ENCODE measurements at places on chromosomes 16 and 17.

GRCh38 chr16:13969711-13970110 lies 49.8 kb downstream of the ERCC4 start:
- no peak for DNase-seq

- no peak for DNase-seq
These were observed 1.4 kb downstream of the NOTUM start for GRCh38 chr17:81959362-81960129.

GRCh38 chr16:86992587-86992986 lies 324.6 kb downstream of the C16orf95 start:
- DNase-seq: no peak

DNA sequence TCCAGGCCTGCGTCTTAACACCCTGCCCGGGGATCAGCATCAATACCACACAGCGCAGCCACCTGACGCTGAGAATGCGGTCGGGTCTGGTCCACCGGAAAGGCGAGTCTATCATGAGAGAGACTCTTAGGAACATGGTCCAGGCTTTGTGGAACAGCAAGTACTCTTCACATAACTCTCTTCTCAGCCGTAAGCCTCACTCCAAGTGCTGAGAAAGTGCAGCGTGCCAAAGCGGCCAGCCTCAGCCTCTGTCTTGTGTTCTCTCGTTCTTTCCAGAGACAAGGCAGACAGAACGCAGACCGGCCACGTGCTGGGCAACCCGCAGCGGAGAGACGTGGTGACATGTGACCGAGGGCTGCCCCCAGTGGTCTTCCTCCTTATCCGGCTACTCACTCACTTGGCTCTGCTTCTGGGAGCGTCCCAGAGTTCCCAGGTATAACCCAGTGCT lies 34.4 kb upstream of the ENDOV start:
- no peak for DNase-seq

DNA sequence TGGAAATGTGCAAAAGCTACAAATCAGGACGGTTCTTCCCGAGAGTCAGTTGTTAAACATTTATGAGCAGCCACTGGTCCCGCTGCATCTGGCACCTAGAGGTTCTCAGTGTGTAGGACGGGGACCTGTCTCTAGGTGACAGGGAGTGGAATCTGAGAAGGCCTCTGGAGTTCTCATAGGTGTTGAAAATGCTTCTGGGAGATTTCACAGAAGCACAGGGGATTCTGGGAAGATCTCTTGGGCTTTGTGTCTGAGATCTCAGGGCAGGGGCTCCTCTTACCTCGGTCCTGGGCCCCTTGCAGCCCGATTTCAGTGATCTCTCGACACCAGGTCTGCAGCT lies 8.9 kb downstream of the ALOX15 start:
- DNase-seq: no peak

- no peak for DNase-seq
These were observed 4.1 kb downstream of the GRIN2A start for GRCh38 chr16:10178080-10178479.

GRCh38 chr16:50338371-50339231 lies 30.2 kb downstream of the BRD7 start:
- DNase-seq: no peak

DNA sequence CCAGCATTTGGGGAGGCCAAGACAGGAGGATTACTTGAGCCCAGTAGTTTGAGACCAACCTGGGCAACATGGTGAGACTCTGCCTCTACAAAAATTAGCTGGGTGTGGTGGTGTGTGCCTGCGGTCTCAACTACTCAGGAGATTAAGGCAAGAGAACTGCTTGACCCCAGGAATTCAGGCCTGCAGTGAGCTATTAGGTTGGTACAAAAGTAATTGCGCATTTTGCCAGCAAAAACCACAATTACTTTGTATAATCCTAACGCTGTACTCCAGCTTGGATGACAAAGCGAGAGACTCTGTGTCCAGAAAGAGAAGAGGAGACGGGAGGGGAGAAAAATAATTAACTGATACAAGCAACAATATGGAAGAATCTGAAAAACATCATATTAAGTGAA lies 32.7 kb downstream of the YWHAE start:
- no peak for DNase-seq

DNA sequence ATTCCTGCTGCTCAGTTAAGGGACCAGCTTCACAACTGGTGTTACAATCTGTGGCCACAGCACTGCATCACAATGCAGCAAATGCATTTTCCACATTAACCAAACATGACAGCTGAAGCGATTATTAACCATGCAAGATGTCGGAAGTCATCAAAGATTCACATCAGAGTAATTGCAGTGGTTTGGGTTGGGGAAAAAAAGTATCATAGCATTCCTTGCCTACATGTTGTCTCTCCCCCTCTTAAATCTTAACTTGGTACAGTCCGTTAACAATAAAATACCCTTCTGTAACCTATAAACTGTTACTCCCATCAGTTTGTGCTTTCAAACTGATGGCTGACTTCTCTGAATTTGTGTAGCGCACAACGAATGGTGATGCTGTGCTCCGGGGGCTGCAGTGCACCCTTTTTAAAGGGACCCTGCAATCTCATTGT lies 51.6 kb downstream of the NUP93 start:
- no peak for DNase-seq

- DNase-seq: no peak
These were observed 559 bp downstream of the CLUH start for GRCh38 chr17:2710803-2711607.

DNA sequence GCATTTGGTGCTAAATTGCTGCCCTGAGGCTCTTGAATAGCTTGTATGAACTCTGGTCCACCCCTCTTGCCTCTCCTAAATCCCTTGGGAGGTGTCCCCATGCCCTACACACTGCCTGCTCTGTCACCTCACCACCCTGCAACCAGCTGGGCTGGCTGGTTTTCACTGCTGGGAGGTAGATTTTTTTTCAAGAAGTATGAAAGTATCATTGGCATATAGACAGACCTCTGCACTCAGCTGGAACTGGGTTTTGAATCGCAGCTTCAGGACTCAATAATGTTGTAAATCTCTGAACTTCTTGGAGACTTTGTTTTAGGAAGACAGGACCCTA lies 184.9 kb downstream of the MSI2 start:
- no peak for DNase-seq

DNA sequence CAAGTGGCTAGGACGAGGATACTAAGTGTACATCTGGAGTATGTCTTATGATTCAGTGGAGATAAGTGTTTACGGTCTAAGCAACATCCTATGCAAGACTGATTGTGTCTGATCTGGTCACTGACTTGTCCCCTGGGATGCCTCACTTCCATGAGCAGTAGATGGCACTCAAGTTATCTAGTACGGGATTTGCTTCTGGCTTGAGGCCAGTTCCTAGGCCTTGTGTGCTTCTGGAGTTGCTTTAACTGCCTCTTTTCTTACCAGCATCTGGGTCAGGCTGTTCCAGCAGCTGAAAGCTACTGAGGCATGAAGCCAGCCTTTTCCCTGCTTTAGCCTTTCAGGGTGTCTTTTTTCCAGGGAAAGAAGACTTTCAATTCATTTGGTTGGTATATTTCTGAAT lies 23.0 kb downstream of the SUPT6H start:
- DNase-seq: peak; percentile 91

DNA sequence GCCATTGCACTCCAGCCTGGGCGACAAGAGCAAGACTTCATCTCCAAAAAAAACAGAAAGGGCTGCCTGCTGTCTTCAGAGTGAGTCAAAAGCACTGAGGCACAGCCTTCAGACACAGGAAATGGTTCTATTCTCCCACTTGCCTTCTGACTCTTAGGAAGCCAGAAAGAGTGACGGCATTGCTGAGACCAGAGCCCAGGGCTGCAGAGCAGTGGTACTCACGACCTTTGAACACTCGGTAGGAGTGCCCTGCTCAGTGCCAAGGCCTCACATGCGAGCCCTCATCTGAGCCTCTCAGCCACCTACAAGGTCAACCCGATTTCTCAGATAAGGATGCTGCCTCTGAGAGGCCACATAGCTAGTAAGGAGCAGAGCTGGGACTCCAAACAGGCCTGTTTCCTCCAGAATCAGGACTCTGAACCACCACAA lies 3.5 kb upstream of the ITGAE start:
- DNase-seq: no peak

DNA sequence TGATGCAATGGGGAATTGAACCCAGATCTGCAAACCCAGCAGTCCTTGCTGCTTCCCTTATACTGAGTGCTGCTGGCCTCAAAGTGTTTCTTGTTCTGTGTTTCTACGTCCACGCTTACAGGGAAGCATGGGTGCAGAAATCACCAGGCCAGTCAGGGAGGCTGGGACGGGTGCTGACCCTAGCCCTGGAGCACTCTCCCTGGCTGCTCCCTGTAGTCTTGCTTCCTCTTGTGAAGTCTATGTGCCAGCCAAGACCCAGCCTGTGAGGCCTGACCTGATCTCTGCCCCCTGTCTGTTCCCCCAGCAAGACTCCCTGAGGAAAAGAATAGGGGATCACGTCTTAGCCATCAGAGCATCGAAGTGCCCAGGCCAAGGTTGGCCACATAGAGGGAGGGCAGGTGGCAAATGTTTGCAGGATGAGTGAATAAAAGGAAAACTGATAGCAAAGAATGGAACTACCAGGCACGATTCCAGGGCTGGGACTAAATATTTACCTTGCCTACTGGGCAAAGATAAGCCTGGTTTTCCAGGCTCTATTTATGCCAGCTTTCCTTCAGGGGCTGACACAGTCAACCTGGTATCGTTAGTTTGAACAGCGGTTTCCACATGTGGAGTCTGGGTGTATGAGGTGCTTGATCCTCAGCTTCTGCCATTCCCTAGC lies 41.2 kb upstream of the RHOT1 start:
- DNase-seq: no peak

DNA sequence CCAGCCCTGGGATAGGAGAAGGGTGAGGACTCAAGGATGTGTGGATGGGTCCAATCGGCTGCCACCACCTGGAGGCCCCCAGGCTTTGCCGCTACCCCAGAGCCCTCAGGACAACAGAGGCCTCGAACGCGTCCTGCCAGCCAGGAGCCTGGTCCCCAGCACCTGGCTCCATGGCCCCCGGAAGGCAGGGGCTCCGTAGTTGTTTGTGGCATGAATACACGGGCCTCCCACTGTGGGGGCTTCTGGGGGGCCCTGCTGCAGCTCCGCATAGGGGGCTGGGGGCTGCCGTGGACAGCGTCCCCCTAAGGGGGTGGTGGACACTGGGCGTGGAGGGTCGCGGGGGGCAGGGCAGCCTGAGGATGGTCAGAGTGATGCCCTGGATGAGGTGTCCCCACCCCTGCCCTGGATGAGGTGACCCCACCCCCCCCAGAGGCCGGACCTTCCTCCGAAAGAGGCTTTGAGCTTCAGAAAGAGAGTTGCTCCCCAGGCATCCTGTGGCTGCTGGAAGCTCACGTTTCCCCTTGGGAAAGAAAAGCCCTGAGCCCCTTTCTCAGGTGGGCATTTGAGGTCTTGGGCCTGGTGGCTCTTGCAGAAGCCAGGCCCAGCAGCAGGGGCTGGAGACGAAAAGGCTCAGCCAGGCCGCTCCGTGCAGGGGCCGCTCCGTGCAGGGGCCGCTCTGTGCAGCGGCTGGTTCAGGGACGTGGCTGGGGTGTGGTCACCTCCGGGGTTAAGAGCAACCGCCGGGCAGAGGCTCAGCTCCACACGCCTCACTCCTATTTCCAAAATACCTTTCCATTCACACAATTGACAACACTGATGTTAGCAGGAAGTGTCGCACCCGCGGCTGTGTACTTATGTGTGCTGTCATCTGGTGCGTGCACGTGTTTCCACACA lies 40.3 kb upstream of the GNG13 start:
- no peak for DNase-seq

GRCh38 chr17:12388226-12388625 lies 277.5 kb upstream of the MYOCD start:
- DNase-seq: no peak

GRCh38 chr17:68924793-68925720 lies 30.1 kb downstream of the ABCA8 start:
- DNase-seq: no peak

GRCh38 chr17:39737206-39737759 lies 455 bp upstream of the GRB7 start:
- no peak for DNase-seq

DNA sequence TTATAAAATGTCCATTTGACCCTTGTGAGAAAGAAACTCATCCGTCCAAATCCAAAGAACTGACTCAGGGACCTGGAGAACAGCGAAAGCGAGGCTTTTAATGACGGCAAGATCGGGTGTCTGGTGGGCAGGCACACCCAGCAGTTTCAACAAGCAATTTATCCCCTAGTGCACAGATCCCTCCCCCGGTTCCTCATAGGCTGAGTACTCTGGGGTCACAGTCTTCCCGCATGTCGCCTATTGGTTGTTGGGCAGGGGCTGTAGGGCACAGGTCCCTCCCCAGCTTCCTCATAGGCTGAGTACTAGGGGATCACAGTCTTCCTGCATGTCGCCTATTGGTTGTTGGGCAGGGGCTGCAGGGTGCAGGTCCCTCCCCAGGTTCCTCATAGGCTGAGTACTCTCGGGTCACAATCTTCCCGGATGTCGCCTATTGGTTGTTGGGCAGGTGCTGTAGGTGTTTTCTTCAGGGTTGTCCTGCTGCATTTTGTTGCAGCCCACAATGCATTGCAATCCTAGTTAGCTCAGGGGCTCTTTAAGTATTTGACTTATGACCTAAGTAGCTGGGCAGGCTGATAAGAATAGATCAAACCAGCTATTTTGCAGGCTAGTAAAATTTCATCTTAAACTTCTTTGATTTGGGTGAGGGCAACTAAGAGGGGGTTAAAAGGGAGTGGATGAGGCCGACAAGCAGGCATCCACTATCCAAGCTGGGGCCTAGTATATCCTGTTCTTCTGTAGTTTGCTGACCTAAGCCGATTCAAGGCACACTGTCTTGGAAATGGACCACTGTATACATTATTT lies 3.6 kb upstream of the UTS2R start:
- DNase-seq: no peak

GRCh38 chr17:21418446-21419298 lies 42.5 kb downstream of the KCNJ12 start:
- no peak for DNase-seq

All from NCI-H187 treated with DMSO at 0.1 percent for 48 hours (cell line).